ENCODE measurements at places on chromosomes 3 and 15. TPM values are rescaled to one million over a fixed set of nuclear protein-coding genes. Genes with fewer than 3 reads are reported as not detected.

- no peak overlapping the region for H3K27ac ChIP-seq
- no peak for DNase-seq
- peaks cover 23% of the 10 kb centered on the region for H3K4me1 ChIP-seq
- H3K4me3 ChIP-seq: no peak overlapping the region
- H3K36me3 ChIP-seq: no peaks in the 10 kb centered on the region
- H3K27me3 ChIP-seq: peaks cover 4% of the 10 kb centered on the region
Observed at GRCh38 chr15:62740141-62741004, 302.2 kb upstream of the TPM1 start.

GRCh38 chr3:32147933-32148332 lies 41.5 kb downstream of the GPD1L start:
- H3K27me3 ChIP-seq: peaks cover 1% of the 10 kb centered on the region
- H3K4me1 ChIP-seq: no peaks in the 10 kb centered on the region
- no peak overlapping the region for H3K27ac ChIP-seq
- H3K36me3 ChIP-seq: no peaks in the 10 kb centered on the region
- no peak for DNase-seq
- H3K4me3 ChIP-seq: no peak overlapping the region

DNA sequence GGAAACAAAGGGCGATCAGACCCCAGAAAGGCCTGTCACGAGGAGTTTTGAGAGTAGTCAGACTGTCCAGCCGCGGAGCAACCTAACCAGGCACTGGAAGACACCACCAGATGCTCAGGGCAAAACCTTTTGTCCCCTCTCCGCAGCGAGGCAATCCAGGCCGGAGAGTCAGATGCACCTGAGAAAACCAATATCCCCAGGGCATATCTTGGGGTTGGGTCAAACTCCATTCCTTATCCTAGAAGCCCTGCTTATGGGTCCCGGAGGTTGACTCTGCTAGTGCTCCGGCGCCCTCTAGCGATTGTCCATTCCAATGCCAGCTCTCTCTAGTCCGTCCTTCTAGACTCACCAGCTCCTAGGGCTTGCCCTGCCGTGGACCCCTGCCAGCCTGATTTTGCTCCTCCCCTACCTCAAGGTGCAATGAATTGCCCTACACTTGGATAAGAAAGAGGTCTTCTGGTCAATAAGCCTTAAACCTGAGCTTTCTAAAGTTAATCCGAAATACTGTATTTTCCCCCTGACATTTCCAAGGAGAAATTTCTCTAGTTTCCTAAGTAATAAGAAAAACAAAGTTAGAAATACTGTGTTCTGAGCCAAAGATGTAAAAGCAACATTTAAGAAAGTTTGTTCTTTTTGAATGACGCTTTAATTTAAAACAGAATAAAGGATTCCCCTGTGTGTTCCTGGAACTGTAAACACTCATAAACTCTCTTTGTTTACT lies 5.5 kb downstream of the CPNE4 start:
- peaks cover 2% of the 10 kb centered on the region for H3K4me1 ChIP-seq
- DNase-seq: peak; percentile 94
- no peak overlapping the region for H3K4me3 ChIP-seq
- no peaks in the 10 kb centered on the region for H3K36me3 ChIP-seq
- H3K27me3 ChIP-seq: peaks cover 10% of the 10 kb centered on the region
- no peak overlapping the region for H3K27ac ChIP-seq

- H3K27me3 ChIP-seq: no peaks in the 10 kb centered on the region
- H3K4me3 ChIP-seq: no peak overlapping the region
- H3K4me1 ChIP-seq: no peaks in the 10 kb centered on the region
- H3K27ac ChIP-seq: no peak overlapping the region
- DNase-seq: no peak
Observed at GRCh38 chr15:75164625-75165350, 36.9 kb upstream of the C15orf39 start.

GRCh38 chr3:59764171-59764570 lies 714.3 kb upstream of the CFAP20DC start:
- no peak overlapping the region for H3K27ac ChIP-seq
- no peak for DNase-seq
- H3K4me3 ChIP-seq: no peak overlapping the region
- H3K4me1 ChIP-seq: no peaks in the 10 kb centered on the region

GRCh38 chr15:31297575-31298456 lies 28.8 kb upstream of the KLF13 start:
- H3K27ac ChIP-seq: peak overlapping the region; percentile 97
- H3K4me3 ChIP-seq: no peak overlapping the region
- DNase-seq: no peak
- peaks cover 65% of the 10 kb centered on the region for H3K4me1 ChIP-seq

DNA sequence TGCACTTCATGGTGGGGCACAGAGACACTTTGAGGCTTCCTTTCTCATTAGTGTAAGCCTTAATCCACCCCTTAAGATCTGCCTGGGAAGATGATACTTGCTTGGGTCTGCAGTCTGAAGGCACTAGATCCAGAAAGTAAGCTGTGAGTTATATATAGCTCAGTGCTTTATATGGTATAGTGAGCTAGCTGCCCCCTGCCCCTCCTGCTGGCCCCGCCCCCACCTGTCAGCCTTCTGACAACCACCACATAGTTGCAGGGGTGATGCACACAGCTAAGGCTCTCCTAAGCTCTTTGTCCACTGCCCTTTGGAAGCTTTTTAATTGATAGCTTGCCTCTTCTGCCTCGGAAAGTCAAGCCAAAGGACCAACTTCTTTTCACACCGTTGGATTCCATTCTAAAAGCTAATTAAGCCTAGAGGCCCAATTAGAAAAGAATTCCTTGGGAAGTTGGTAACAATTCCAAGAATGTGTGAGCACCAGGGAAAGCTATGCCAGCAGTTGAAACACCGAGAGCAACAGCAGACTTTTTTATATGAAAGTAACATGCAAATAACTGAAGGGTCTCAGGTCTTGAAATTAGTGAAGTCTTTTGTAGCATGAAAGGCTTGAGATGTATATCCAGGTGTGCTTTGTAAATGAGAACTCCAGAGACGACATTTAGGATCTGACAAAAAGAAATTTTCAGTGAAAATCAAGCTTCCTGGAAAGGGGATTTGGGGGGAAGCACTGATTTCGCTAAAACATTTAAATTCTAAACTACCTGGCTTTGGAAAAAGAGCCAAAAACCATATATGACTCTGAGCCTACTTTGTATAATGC lies 2.3 kb downstream of the TPM1 start:
- DNase-seq: no peak
- H3K27me3 ChIP-seq: peaks cover 24% of the 10 kb centered on the region
- H3K36me3 ChIP-seq: no peaks in the 10 kb centered on the region
- peaks cover 18% of the 10 kb centered on the region for H3K4me1 ChIP-seq
- no peak overlapping the region for H3K27ac ChIP-seq

DNA sequence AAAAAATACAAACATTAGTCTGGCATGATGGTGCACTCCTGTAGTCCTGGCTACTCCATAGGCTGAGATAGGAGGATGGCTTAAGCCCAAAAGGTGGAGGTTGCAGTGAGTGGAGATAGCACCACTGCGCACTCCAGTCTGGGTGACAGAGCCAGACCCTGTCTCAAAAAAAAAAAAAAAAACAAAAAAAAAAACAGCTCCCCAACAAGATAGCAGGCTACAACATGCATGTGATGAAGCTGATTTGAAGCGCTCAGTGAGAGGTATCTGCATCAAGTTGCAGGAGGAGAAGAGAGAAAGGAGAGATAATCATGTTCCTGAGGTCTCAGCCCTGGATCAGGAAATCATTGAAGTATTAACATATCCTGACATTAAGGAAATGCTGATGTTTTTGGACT lies 608 bp upstream of the PPCDC start:
- H3K27ac ChIP-seq: peak overlapping the region; percentile 96
- peaks cover 8% of the 10 kb centered on the region for H3K4me1 ChIP-seq
- H3K36me3 ChIP-seq: no peaks in the 10 kb centered on the region
- DNase-seq: no peak

GRCh38 chr15:83158393-83158792 lies 49.2 kb downstream of the HDGFL3 start:
- no peak overlapping the region for H3K4me3 ChIP-seq
- H3K36me3 ChIP-seq: no peaks in the 10 kb centered on the region
- no peaks in the 10 kb centered on the region for H3K27me3 ChIP-seq
- H3K4me1 ChIP-seq: no peaks in the 10 kb centered on the region

DNA sequence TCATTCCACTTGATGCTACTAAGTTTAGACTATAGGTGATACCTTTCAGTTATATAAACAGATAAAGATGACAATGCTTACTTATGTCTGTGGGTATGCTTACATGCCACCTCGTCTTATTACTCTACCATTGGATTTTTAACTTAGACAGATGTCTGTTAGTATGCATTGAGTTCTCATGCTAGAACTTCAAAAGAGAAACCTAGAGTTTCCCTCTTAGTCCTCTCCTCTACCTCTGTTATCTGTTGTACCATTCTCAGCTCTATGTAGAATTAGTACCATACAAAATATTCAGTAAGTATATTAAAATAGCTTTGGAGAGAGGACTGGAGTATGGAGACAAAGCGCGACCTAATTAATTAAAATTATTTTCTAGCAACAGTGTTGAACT lies 111.3 kb downstream of the BBX start:
- H3K36me3 ChIP-seq: no peaks in the 10 kb centered on the region
- peaks cover 20% of the 10 kb centered on the region for H3K4me1 ChIP-seq
- DNase-seq: no peak

DNA sequence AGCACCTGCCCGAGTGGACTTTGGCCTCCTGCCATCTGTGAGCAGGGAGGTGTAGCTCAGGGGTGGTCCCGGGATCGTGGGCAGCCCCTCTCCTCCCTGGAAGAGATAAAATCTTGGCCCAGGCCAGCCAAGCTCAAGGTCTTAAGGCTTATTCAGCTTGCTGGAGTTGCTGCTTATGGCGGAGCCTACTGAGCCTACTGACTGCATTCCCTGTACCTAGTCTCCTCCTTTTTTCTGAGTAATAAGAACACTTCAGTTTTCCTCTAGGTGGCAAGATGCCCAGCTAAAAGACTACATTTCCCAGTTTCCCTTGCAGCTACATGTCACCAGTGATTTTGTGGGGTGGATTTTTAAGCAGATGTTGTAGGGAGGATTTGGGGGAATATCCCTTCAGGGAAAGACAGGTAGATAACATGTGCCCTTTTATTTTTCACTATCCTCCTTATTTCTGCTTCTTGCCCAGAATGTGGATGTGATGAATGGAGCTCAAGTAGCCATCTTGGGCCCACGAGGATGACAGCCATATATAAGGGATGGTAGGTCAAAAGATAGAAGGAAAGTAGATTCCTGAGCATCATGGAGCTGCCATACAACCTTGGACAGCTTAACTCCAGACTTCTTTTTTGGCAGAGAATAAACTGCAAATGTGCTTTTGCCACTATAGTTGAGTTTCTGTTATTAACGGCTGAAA lies 41.4 kb upstream of the INSYN1 start:
- no peak for DNase-seq
- H3K27me3 ChIP-seq: peaks cover 2% of the 10 kb centered on the region
- H3K36me3 ChIP-seq: peaks cover 7% of the 10 kb centered on the region
- no peak overlapping the region for H3K27ac ChIP-seq
- no peaks in the 10 kb centered on the region for H3K4me1 ChIP-seq
- no peak overlapping the region for H3K4me3 ChIP-seq

DNA sequence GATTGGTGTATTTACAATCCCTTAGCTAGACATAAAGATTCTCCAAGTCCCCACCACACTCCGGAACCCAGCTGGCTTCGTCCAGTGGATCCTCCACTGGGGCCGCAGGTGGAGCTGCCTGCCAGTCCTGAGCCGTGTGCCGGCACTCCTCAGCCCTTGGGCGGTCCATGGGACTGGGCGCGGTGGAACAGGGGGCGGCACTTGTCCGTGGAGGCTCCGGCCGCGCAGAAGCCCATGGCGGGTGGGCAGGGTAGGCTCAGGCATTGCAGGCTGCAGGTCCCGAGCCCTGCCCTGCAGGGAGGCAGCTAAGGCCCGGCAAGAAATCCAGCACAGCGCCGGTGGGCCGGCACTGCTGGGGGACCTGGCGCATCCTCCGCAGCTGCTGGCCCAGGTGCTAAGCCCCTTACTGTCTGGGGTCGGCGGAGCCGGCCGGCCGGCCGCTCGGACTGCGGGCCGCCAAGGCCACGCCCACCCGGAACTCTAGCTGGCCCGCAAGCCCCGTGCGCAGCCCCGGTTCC lies 3.5 kb upstream of the RNU5B-1 start:
- DNase-seq: peak; percentile 46
- H3K36me3 ChIP-seq: peaks cover 7% of the 10 kb centered on the region
- H3K4me1 ChIP-seq: peaks cover 8% of the 10 kb centered on the region
- no peak overlapping the region for H3K27ac ChIP-seq
- H3K4me3 ChIP-seq: no peak overlapping the region

DNA sequence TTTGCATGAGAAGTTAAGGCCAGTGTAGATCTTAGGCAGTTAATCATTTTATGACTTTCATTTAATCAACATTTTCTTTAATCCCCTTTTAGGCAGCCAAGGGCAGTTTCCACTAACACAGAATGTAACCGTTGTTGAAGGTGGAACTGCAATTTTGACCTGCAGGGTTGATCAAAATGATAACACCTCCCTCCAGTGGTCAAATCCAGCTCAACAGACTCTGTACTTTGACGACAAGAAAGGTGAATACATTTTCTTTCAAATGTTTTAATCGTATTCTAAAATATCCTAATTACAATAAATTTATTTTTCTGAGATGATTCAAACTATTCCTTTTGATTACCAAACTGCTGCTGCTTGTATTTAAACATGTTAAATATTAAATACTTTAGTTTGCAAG lies 843.2 kb downstream of the CADM2 start:
- peak overlapping the region; percentile 63 for H3K4me3 ChIP-seq
- no peak for DNase-seq
- H3K4me1 ChIP-seq: peaks cover 27% of the 10 kb centered on the region
- peaks cover 22% of the 10 kb centered on the region for H3K36me3 ChIP-seq

- no peaks in the 10 kb centered on the region for H3K27me3 ChIP-seq
- H3K27ac ChIP-seq: no peak overlapping the region
- H3K4me1 ChIP-seq: no peaks in the 10 kb centered on the region
- no peak overlapping the region for H3K4me3 ChIP-seq
- DNase-seq: no peak
- H3K36me3 ChIP-seq: peaks cover 3% of the 10 kb centered on the region
Observed at GRCh38 chr3:185457376-185457775, 41.5 kb downstream of the TMEM41A start.

Gene TMC3
- not detected for total RNA-seq

Gene ALDH1L1
- total RNA-seq: not detected

Gene RBSN
- 29.4 TPM for total RNA-seq

Gene MAP1A
- total RNA-seq: 301 TPM

Gene NEK10
- 1.5 TPM for total RNA-seq

Gene SLC28A1
- total RNA-seq: 0.25 TPM

Gene SMARCC1
- 196 TPM for total RNA-seq

All from glutamatergic neuron (in vitro differentiated cells).